ENCODE measurements at places on chromosomes 5 and 9.

- DNase-seq: peak; percentile 57
These were observed 291.6 kb upstream of the C9orf72 start for GRCh38 chr9:27864644-27865438.

- DNase-seq: no peak
These were observed 242.5 kb downstream of the ARRDC3 start for GRCh38 chr5:91140657-91141056.

DNA sequence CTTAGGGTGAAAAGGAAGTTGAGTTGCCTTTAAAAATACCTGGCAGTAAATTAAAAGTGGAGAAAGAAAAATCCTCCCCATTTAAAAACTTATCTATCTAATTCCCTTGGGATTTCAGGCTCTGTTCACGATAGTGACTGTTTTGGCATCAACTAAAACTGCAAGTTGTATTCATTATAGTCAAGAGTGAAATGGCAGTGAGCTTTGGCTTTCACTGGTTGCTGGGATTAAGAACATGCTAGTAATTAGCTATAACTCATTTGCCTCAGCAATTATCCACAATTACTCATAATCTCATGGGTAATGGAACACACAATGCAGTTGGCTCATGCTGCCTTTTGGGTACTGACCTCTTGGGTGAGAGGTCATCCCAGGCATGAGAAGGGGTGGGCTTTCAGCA, 250.1 kb downstream of the GAS1 start:
- DNase-seq: no peak

DNA sequence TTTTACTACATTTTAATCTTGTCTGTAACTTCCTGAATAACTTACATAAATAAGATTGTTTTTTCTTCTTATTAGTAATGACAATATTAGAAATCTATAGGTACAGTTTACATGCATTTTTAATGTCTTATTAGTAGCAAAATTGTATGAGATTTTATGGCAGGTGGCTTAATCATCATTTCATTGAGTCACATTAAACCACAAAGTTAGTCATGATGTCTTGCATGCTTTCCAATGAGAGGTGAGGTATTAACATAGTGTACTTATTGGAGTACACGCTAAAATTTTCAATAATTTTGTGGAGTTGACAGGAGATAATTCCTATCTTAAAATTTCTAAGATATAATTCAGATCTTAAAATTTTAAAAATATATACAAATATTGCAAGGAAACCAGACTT, 989.6 kb upstream of the ARRDC3 start:
- no peak for DNase-seq

DNA sequence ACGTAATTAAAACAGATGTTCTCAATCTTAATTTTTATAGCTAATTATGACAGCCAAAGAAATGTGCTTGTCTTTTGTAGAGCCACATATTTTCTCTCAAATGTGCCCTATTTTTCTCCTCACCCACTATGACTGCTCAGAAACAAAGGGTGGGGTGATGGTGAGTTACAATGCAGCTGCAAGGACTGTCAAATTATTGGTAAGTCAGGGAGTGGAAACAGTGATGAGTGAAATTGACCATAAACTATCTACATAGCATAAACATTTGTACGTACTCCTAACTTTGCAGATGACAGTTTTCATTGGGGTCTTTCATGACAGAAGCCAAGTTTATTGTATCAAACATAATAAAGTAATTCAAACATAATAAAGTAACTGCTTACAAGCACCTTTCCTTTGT, 215.9 kb downstream of the MCTP1 start:
- DNase-seq: no peak

DNA sequence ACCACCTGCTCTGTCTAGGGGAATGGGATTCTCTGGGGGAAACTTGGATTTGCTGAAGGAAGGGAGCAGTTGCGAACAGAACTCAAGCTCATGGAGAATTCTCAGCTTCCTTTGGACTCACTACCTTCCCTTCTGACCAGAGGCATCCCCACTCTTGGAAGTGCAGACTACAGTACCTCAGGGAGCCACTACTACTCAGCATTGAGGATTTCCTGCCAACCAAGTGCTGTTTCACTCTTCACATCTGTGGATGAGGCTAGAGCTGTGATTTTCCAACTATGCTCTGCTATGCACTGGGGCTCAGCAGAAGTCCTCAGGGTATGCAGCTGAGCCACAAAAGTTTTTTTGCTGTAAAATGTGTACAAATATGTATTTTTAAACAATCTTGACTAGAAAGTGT, 43.9 kb downstream of the MACROH2A1 start:
- DNase-seq: no peak

GRCh38 chr9:35945341-35946018, 12.5 kb downstream of the OR2S2 start:
- DNase-seq: peak; percentile 86

DNA sequence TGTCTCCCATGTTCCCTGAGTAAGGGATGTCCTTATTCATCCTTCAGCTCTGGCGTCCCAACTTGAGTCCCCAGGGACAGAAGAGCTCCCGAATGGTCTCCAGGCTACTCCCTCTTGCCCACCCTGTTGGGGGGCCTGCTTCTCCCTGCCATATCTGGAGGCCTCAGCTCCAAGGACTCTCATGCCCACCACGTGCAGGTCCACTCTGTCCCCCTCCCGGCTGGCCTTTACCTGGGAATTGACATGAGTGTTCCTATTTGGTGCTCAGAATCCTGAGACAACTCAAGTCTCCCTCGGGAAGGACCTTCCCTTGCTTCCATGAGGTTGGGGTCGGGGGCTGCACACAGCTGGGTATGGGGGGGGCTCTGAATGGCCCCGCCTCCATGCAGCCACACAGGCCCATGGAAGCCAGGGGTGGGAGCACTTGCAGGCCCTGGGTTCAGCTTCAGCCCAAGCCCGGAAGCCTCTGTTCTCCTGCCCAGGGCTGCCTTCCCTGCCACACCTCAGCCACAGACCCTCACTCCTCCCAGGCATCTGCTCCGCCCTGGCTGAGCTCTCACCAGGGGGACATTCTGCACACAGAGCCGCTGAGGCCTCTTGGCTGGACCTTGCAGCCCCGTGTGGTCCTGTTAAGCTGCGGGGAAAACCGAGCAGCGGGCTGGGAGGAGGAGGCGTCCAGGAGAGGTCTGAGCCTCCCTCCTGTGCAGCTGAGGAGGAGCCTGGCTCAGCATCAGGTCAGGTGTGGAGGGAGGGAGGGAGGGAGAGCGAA, 121.9 kb downstream of the PHF2 start:
- DNase-seq: no peak

GRCh38 chr5:177473443-177474001, at the start of gene DBN1:
TSS of gene DBN1 (minus strand) at chr5:177473634. CDS start at chr5:177473521, 113 bp downstream.
- peak; percentile 51 for DNase-seq

DNA sequence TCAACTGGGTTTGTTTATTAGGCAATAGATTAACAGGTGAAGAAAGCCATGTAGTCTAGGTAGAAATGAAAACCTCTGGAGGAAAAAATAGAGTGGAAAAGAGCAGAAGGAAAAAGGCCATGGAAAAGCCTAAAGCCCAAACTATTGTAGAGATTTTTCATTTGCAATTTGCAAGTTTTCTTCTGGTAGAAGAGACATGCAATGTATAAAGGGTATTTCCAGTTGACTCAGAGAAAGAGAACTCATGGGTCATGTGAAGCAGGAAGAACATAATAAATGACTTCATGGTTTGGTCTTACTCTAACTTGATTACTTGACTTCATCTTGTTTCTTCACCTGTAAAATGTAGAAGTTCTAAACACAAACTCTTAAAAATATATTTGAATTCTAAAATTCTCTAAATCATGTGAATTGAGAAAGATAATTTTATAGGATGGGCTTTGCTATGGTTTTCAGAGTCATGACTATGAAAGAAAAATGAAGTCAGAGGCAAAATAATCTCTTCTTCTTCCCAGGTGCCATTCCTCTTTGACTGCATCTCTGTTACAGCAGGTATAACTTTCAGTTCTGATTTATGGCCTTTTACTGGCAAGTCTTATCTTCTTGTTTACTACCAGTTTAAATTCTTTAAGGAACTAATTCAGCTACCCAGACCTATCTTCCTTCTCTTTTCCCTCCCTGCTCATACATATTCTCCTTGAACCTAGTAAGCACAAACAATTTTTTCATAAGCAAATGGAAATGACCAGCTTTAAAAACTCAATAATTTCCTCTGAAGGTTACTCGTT, 47.7 kb upstream of the TMC1 start:
- peak; percentile 64 for DNase-seq

DNA sequence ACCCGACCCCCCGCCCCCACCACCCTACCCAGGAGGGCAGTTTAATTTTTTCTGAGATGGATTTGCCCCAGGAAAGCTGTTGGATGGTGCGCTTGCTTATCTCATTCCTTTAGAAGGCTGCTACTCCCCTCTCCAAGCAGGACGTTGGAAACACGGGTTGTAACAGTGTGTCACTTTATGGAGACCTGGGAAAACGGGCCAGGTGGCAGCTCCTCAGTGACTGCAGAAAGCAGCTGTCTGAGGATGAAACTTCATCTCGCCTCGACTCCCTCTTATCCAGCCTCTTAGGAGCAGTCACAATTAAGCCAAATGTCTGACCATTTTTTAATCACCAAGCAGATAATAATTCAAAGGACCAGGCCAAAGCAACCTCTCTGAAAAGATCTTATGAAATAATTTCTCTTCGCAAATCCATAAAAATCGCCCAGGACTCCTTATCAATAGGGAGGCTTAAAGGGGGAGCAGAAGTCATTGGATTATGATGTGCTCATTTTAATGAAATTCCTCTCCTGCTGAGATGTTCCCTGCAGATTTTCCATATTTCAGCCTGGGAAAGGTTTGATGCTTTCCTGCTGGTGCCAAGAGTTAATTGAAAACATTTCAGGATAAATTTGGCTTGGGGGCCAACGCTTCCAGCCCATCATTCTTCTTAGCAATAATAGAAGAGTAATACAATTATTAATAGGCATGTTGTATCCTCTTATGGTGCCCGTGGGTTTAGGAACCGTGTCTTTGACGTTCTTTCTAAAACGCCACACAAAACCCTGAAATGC, 26.0 kb downstream of the GAS1 start:
- no peak for DNase-seq

DNA sequence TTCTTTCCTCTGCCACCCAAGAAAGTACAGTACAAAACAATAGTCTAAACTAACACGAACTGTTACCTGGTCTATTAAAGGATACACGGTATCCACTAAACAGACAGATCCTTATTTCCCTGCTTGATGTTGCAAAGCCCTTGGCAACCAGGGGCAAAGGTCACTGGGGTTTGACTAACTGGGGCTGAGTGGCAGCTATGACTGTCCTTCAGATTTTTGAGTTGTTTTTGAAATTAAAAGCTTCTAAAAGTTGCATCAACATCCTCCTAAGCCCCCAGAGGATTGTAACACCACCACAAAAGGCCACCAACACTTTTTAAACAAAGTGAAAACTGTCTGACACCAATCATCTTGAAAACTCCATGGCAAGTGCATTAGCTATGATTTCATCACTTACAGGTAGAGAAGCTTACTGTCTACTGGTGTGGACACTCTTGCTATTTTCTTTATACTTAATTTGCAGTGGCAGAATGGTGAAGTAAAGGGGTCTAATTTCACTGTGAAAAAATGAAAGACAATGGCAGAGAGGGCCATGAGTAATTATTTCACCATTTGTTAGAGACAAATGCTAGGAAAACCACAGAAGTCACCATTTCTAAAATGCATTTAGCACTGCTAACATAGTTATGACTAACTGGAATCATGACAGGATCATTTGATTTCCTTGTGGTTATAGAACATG, 292.4 kb downstream of the EFNA5 start:
- no peak for DNase-seq

GRCh38 chr5:163525096-163525495, 19.7 kb downstream of the MAT2B start:
- no peak for DNase-seq

GRCh38 chr9:130844044-130844451, 9.0 kb downstream of the ABL1 start:
- no peak for DNase-seq

GRCh38 chr5:160534914-160535313, 113.3 kb downstream of the PTTG1 start:
- no peak for DNase-seq

GRCh38 chr9:131810351-131811170, 70.7 kb upstream of the RAPGEF1 start:
- no peak for DNase-seq

DNA sequence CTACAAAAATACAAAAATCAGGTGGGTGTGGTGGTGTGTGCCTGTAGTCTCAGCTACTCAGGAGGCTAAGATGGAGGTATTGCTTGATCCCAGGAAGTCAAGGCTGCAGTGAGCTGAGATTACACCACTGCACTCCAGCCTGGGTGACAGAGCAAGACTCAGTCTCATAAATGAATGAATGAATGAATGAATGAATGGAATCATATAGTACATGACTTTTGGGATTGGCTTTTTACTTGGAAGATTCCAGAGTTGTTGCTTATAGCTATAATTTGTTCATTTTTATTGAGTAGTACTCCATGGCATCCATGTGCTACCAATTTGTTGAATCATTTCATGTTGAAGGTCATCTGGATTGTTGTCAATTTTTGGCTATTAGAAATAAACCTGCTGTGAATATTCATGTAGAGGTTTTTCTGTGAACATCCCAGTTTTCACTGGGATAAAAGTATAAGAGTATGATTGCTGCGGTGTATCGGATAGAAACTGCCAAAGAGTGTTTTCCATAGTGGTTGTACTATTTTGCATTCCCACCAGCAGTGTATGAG, 19.9 kb downstream of the ERBIN start:
- no peak for DNase-seq

DNA sequence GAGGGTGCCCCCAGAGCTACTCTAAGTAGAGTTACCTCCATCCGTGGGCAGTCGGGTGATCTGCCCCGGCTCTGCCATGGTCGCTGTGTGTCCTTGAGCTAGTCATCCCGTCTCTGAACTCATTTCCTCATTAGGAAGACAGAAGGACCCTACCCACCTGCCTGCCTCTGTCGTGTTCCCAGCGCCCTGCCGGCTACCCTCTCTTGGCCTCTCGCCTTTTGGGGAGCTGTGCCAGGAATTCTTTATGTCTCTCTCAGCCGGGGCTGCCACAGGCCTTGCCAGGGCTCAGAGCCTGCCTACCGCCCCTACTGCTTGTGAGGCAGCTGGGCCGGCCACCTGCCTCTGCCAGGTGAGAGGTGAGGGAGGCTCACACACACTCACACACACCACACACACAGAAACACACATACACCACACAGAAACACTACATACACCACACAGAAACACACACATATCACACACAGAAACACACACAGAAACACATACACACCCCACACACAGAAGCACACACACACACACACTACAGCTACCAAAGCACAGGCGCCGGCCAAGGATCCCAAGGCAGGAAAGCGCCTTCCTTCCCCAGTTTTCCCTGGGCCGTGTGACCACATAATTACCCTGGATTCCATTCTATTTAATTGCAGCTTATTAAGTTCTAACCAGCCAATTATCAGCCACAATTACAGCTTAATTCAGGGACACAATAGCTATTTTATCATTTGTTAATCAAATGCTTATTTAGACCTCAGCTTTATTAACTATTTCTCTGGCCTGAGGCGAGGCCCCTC, 41.7 kb downstream of the UNC5A start:
- DNase-seq: no peak

DNA sequence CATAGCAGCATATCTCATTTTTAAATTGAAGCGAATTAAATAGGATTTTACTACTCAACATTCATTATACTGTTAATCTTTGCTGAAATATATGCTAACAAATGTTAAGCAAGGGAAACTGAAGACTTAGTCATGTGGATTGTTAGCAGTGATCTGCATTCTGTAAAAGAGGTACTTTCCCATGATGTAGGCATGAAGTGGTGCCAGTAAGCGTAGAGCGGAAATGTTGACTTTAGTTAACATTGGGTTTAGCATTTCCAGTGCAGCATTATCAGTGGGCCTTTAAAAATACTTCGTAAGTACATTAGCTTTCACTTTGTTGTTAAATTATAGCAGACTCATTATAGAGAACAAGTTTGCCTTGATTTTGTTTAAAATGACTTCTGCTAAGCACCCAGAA, 130.3 kb downstream of the CDC42SE2 start:
- no peak for DNase-seq

Data from A172 (cell line).